Astrocyte of the hippocampus (primary cell): ENCODE measurements at places on chromosomes 1 and 21.

DNA sequence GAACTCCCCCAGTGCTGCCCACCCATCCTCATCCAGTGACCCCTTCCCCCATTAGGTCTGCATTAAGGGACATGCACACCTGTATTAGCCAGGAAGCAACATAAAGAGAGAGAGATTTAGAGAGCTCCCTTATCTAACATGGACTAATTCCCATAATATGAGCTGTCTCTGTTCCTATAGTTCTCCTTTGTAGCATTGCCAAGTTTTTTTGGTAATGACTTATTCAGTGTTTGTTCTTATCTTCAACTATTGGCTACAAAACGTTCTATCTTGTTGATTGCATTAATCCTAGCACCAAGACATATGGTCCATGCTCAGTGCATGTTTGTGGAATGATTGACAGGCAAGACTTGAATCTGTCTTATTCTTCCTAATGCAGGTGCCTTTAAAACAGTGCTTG is 264.0 kb downstream of the ADGRL2 start:
- DNase-seq, result no peak

- DNase-seq, result peak; percentile 39
Measured at GRCh38 chr1:210376836-210377372, 48.2 kb downstream of the HHAT start.

- DNase-seq, result no peak
Measured at GRCh38 chr1:59279645-59280044, 17.2 kb upstream of the FGGY start.

DNA sequence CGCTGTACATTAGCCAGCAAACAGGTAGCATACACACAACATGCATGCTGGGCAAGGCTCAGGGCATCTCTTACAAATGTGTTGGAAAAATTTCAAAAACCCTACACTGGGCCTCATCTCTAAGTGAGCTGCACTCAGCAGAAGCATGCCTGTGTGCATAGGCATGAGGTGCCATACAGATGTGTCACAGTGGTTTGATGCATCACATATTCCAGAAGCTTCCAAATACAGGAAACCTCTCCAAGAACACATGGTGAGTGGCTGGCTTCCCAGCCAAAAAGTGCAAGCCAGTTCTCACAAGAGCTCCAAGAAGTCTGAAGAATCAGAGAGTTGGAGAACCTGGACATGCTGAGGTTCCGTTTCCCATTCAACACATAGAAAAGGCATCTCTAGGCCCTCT is 58.3 kb downstream of the CD46 start:
- DNase-seq, result peak; percentile 32

- DNase-seq, result no peak
Measured at GRCh38 chr1:23824711-23825075, 536 bp downstream of the HMGCL start.

DNA sequence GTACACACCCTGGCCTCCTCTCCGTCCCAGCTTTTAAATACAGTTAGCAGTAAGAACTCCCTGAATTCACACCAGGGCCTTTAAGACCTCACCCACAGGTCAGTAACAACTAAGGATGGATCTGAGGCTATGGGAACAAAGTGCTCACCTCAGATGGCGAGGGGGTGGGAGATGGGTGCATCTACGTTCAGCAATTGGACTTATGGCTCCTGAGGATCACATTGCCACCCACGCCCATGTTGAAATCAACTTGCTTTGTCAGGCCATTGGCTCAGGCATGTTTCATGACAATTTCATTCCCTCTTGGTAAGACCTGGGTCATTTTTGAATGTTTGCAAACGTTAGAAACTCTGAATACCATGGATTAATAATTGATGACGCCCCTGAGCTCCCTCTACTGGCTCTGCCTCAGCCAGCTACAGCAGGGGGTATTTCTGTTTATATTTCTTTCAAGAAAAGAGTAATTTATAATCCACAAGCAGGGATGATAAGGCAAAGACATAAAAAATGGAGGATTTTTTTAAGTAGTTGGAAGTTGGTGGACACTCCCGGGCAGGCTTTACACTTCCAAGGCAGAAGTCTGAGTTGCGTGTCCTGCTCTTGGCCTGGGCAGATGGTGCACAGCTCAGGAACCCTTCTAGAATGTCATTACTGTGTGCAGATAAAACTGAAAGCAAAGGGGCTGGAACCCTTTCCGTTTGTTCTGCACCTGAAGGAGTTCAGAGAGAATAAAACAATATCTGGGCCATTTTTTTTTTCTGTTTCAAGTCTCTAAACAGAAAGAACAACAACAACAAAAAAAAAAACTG is 13.7 kb upstream of the LBR start:
- no peak for DNase-seq

DNA sequence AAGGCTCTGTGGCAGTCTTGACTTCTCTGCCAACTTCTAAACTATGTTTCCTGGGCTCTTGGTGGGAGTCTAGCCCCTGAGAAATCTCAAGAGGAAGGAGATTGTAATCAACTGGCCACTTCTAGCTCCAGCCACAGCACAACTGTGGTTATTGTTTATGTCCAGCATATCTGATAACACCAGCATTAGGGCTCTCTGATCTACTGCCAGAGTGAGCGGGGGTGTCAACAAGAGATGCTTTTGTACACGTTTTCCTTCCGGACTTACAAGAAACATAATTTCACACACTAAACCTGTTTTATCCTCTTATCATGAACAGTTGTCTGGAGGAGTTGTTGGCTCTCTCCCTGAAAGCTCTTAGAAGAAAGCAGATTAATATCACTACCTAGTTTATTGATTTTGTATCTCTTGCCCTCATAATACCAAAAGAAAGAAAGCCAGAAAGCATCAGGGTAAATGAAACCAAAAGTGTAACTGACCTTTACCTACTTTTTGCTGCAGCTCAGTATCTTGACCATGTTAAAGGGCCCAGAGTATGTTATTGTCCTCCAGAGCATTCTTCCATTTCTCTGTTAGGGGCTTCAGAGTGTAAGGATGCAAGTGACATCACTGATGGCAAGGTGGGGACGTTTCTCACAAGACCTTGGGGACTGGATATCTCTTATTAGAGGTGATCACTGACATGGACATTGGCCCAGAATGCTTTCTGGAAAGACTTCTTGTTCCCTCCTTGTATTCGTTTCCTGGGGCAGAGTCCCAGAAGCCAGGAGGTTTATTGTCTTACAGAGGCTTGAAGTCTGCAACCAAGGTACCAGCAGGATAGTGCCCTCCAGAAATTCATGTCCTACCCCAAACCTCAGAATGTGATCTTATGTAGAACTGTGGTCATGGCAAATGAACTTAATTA is 9.6 kb upstream of the SH2D1B start:
- peak; percentile 32 for DNase-seq

DNA sequence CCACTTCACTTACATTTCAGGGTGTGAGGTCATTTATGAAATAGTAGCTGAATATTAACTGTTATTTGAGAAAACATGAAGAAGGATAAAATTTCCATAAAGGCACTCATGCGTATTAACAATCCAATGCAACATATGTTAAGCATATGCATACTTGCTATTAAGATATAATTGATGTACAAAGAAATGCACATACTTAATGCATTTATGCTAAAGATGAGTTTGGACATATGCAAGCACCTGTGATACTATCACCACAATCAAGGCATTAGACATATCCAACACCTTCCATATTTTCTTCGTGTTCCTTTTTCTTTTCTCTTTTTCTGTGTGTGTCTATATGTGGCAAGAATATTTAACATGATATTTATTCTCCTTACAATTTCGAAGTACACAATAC is 464.8 kb upstream of the BRINP3 start:
- DNase-seq, result no peak

DNA sequence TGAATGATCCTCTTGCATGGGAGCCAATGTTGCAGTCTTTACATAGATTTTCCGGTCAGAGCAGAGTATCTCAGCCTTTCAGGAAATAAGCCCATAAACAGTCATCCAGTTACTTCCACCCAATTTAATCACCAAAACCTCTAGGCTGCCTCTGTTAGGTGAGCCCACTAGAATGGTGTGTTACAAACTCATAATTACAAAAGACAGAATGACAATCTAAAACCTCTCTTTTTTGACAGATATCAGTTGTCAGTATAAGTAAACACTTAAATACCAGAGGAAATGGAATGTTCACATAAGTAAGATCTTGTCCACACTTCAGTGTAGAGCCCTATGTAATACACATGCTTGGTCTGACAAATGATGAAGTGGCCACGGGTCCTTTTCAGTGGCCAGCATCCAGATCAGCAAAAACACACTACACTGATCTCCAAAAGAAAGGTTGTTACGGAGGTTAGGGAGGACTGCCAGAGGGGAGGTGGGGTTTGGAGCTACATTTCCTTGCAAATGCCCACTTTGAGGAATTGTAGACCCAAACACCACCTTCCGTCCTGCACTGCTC is 71.3 kb upstream of the FBXO28 start:
- peak; percentile 33 for DNase-seq

GRCh38 chr1:34794001-34794789 is 1.4 kb downstream of the GJA4 start:
- DNase-seq, result no peak

- no peak for DNase-seq
Measured at GRCh38 chr1:235013512-235013911, 115.1 kb downstream of the TOMM20 start.

DNA sequence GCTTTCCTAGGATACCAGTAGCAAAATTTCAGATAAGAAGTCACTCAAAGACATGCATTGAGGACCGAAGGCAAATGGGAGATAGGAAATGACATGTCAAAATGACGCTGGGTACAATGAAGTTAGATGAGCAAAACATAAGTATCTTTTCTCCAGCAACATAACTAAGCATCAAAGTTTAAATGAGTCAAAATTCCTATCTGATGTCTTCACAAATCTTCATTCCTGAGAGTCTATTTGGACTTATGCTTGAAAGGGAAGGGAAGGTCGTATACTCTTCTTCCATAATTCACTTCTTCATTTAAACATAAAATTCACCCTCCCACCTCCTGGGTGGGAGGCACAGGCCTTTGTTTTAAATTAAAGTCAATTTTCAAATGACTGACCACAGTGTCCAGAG is 4.1 kb upstream of the TMEM81 start:
- no peak for DNase-seq

DNA sequence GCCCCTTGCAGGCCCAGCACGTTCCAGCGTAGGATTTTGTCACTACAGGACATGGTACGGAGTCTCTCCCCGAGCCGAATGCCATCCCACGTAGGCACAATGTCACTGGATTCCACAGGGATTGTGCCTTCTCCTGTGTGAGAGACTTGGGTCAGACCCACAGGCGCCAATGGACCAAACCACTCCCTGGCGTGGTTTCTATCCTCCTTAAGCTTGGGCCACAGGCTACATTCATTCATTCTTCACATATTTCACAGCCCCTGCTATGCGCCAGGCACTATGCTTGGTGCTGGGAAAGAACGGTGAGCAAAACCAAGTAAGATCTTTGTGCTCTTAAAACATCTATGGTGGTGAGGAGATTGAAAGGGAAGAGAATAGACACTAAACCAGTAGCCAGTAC is 18.7 kb downstream of the CHRNB2 start:
- peak; percentile 53 for DNase-seq

DNA sequence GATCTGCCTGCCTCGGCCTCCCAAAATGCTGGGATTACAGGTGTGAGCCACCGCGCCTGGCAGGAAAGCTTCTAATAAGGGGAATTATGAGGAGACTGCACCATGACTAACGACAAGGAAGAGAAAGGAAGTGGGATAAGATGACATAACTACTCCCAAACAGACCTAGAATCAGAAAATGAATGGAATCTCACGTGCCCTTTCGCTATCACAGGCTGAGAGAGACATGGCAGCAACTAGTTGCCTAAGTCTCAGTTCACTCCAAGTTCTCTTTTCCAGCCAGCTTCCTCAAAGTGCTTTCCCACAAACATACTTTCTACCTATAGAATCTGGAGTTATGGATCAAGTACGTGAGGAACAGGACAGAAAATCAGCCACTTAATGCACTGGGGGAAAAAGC is 2.0 kb downstream of the PI4KB start:
- peak; percentile 28 for DNase-seq

DNA sequence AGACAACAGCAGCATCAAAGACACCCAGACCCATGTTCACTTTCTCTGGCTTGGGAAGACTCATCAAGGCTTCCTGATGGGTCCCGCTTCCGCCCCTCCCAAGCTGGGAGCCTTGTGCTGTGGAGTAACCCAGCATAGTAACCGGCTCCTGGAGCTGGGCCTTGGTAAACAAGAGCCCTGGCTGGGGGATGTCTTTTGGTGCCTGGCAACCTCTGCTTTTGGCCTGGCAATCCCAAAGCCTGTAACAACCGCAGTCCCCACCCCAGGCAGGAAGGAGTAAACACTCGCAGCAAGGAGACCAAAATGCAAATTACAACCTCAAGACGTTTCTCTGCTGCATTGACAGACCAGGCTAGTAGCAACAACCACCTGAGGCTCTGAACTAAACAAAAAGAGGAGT is 16.9 kb upstream of the THRAP3 start:
- DNase-seq, result peak; percentile 96

DNA sequence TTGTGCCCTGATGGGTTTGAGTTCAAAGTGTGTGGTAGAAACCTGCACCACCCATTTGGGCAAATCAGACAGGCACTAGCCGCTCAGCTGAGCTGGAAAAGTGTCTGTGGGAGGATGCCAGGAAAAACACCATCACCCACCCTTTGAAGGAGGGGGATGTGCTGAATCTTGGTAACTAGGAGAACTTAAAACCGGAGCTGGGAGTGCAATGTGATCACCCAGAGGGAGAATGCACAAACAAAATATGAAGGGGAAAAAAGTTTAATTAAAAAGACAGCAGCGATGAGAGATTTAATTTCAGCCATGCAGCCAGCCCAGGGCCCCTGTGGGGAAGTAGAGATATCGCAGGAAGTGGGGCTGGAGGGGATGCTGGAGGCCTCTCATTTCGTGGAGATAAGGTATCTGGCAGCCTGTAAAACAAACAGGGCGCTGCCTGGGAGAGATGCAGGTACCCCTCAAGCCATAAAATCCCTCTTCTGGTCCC is 86.8 kb upstream of the BCAR3 start:
- peak; percentile 38 for DNase-seq

GRCh38 chr1:154730259-154730658 is 122.3 kb upstream of the ADAR start:
- DNase-seq, result peak; percentile 67

DNA sequence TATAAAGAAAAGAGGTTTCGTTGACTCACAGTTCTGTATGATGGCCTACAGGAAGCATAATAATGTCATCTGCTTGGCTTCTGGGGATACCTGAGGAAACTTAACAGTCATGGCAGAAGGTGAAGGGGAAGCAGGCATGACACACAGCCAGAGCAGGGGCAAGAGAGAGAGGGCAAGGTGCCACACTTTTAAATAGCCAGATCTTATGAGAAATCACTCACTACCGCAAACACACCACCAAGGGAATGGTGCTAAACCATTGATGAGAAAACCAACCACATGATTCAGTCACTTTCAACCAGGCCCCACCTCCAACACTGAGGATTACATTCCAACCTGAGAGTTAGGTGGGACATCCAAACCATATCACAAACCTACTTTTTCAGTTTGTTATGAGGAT is 245.9 kb upstream of the SGIP1 start:
- DNase-seq, result no peak
